Activated T-helper 1 cell treated with anti-CD3 and anti-CD28 coated beads, Interleukin-2, amount 50 U/mL, for 16 hours (primary cell): ENCODE measurements at places on chromosomes 7 and 10.

- no peak for DNase-seq
These were observed 14.8 kb downstream of the TPK1 start for GRCh38 chr7:144821067-144821466.

DNA sequence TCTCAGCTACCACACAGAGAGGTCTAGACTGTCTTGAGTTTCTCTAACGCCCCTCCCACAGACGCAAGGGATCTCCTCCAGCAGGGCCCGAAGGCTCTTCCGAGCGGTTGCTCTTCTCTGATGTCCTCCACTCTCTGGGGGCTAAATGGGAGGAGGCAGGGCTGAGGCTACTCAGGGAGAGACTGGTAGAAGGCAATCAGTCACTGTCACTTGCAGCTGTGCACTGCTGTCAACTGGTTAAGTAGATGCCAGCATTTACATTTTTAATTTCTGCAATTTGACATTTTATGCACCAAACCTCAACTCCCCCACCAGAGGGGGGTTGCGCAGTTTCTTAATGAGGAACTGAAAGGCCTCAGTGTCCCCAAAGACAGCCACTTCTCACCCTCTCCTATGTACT, 442.8 kb downstream of the PLXNA4 start:
- no peak for DNase-seq

GRCh38 chr7:76352193-76352592, 6.6 kb downstream of the YWHAG start:
- DNase-seq, result no peak

GRCh38 chr7:134448356-134449229, 10.3 kb downstream of the AKR1B1 start:
- no peak for DNase-seq

- peak; percentile 50 for DNase-seq
These were observed at the start of gene TSPAN14 for GRCh38 chr10:80453842-80454512. TSPAN14 (plus strand) TSS chr10:80454310; CDS start chr10:80489234, 34,924 bp downstream.

- DNase-seq, result no peak
These were observed 54.9 kb upstream of the ABCB5 start for GRCh38 chr7:20560325-20561180.

DNA sequence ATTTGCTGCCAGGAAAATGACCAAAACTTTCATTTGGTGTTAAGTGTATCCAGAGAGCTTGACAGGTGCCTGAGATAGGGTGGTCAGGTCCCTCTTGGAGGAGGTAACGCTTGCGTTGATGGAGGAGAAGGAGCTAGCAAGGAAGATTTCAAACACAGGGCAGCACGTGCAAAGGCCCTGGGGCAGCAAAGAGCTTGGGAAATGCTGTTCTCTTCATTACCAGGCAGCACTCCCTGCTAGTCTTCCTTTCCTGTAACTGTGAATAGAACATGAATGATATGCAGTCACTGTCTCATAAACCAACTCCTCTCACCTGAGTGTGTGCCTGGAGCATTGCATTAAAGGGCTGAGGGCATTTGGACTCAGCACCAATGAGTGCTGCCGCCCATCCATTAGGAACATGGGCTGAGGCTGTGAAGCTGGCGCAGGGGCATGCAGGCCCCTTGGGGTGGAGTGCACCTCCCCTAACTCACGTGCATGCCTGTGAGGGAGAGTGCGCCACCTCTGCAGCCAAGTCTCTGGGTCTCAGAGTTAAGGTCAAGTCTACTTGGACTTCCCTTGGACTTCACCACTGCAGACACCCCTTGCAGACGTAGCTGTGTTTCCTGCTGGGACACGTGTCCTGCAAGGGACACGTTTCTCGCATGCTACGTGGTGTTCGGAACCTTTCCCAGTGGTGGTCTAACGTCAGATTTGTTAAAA, 136.8 kb downstream of the PAXIP1 start:
- no peak for DNase-seq

- no peak for DNase-seq
These were observed 755 bp downstream of the FAM171A1 start for GRCh38 chr10:15370212-15370855.

- DNase-seq, result peak; percentile 25
These were observed 28.6 kb downstream of the SMKR1 start for GRCh38 chr7:129530795-129531391.

DNA sequence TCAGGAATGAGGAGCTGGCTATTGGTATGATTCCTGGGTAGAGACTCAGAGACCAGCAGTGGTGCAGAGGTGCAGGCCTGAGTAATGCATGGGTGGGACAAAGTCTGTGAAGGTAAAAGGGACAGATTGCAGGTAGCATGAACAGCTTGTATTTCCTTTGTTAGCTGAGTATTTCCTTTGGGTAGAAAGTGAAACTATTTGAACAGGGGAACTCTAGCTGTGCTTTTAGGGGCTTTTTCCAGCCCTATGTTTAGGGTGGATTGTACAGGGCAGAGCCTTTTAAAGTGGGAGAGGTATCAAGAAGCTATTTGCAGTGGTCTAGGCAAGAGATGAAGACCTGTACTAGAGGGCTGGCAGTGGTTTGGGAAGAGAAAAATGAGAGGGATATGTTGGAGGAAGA, 739.9 kb downstream of the REEP3 start:
- DNase-seq, result no peak

DNA sequence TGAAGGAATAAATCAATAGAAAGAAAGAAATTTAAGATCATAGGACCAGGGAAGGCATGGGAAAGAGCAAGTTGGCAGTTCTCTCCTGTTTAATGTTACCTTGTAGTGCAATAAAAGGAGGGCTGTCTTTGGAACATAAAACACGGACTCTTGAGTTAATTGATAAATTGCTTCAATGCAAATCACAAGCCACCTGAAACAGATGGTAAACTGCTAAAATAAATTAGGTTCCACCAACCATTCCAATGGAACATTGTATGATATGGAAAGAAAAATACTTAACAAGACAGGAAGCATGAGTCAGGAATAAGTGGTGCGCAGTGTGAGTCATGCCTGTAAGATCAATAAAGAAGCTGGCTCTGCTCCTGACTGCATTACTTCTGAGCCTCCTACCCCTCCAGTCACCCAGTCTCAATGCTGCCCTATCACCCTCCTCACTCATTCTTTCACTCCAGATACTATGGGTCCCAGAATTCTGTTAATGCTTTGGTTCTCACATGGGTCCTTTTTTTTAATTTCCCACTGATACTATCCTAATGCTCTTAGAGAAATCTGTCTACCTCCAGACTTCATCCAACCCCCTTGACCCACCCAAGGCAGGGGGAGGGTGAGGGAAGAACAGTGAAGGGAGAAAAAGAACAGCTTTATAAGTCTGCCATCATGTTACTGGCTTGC, 78.9 kb downstream of the LRRC17 start:
- no peak for DNase-seq
